Left ventricle myocardium superior (tissue), 1 donor: ENCODE measurements at places on chromosomes 7 and 10. TPM values are rescaled to one million over a fixed set of nuclear protein-coding genes. Genes with fewer than 3 reads are reported as not detected.

GRCh38 chr10:131078131-131078881 lies 233.2 kb downstream of the TCERG1L start:
- no peak for DNase-seq

DNA sequence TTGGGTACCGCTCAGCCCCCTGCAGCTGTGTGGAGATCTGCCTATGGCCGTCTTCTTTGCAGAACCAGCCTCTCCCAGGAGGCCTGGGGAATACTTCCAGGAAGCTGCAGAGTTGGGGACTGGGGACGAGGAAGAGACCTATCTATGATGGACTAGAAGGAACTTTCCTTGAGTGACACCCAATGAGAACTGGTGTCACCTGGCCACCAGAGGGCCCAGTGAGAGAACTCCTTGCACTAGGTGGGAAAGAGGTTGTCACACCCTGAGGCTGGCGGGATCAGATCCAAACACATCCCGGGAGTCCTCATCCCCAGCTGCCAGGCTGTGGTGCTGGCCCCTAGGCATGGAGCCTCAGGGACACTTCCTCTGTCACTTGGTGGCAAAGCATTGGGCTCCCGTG lies 4.9 kb upstream of the GRID2IP start:
- no peak for DNase-seq

DNA sequence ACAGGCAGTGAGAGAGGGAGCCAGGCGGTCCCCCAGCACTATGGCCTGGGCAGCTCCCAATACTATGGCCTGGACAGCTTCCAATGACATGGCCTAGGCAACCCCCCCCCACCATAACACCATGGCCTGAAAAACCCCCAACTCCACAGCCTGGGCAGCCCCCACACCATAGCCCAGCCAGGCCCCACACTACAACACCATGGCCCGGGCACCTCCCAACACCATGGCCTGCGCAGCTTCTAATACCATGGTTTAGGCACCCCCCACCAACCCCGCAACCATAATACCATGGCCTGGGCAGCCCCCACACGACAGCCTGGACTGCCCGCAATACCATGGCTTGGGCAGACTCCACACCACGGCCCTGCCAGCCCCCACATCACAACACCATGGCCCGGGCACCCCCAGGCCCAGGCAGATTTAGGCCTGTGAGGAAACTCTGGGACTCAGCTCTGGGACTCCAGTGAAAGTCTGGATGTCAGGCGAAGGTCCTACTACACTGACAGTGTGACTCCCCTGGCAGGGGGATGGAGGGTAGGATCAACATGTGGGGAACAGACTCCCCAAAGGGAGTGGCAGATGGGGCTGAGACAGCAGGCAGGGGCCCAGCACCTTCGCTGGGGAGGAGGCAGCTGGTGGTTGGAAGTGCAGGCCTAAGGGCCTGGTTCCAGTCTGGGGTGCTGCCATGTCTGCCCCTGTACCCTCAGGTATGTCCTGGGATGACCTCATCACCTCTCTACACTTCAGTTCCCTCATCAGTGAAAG lies 8.7 kb downstream of the CPXM2 start:
- no peak for DNase-seq

DNA sequence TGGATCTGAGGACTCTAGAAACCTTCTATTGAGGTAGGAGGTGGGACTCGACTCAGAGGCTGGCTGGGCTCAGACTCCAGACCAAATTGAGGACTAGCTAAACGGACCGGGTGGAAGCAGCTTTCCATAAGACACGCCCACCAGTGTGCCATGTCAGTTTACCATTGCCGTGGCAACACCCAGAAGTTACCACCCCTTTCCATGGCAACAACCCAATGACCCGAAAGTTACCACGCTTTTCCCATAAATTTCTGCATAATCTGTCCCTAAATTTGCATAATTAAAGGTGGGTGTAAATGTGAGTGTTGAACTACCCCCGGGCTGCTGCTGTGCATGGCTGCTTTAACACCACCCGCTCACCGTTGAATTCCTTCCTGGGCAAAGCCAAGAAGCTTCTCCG lies 58.9 kb downstream of the MICALL2 start:
- DNase-seq: no peak

DNA sequence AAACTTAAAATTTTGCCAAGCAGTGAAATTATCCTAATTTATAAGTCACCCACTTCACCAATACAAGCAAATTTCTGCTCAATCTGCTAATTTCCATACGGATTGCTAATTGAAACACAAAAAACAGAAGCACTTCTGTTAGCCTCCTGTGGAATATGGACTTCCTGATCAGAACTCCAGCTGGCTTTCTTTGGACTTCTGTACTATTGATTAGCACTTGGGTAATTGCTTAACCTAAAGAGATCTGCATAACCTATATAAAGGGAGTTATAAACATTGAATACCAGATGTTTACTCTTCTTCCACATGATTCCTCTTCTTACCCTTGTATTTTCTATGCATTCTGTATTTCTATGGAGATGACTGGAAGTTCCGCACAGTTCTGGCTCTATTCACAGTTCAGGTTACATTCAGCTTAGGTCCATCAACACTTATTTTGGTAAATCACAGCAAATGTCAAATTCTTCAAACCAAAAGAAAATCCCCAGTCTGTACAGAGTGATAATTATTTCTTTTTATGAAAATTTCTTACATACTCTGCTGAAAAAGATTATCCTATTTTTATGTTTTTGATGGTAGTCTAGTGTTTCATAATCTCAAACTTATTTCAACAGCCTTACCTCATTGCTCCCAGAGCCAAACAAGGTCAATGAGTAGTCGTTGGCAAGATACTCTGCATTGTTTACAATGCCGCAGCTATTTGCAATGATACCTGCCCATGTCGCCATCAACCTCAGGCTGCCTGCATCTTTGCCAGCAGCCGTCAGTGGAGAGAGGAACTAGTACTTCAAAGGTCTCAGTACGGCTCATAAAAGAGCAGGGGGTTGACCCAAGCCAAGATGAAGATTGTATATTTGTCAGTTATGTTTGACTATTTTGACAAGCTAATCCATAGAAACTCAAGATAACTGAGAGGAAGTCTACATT lies 225.6 kb downstream of the AHR start:
- peak; percentile 32 for DNase-seq

DNA sequence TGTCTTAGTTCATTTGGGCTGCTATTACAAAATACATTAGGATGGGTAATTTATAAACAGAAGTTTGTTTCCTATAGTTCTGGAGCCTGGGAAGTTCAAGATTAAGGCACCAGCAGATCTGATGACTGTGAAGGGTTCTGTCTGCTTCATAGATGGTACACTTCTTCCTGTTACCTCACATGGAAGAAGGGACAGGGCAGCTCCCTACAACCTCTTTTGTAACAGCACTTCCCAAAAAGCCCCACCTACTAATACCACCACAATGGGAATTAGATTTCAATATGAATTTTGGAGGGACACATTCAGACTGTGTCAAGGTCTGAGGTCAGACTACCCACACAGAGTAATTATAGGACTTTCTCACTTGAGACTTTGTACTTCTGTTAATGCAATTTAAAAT lies 260.3 kb downstream of the ARHGAP12 start:
- no peak for DNase-seq

DNA sequence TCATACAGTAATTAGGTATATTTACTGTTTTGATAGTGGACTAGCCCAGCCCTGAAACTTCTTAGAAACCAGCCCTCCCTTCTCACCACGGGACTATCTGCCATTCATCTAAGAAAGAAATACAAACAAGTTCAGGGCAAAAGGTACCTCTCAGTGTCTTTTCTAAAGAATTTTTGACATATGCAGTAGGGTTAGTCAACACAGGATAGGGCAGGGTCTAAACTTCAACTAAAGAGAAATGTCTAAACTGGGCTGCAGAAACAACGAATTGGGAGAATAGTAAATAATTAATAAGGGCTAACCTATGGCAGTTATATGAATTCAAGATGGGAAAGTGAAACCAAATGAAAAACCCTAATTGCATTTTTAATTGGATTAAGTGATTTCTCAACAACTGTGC lies 496.6 kb downstream of the INHBA start:
- DNase-seq: no peak

DNA sequence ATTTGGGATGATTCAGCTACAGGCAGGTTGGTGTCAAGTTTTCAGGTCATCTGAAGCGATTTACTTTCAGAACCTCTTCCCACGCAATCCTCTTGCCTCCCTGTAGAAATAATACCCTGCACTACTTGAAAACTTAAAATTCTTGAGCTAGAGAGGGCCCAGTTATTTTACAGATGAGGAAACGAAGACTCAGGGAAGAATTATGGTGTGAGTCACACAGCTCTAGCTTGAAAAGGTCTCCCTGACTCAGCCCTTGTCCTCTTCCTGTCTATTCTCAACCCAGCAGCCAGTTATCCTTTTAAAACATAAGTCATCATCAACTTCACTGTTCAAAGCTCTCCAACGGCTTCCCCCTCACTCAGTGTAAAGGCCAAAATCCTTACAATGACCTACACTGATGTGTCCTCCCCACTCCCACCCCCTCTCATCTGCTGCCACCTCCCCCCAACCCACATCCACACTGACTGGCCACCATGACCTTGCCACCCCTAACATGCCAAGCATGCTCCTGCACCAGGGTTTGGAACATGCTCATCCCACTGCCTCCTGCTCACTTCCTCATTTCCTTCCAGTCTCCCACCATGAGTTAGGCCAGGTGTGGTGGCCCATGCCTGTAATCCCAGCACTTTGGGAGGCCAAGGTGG lies 3.4 kb downstream of the DNMBP start:
- DNase-seq: no peak

DNA sequence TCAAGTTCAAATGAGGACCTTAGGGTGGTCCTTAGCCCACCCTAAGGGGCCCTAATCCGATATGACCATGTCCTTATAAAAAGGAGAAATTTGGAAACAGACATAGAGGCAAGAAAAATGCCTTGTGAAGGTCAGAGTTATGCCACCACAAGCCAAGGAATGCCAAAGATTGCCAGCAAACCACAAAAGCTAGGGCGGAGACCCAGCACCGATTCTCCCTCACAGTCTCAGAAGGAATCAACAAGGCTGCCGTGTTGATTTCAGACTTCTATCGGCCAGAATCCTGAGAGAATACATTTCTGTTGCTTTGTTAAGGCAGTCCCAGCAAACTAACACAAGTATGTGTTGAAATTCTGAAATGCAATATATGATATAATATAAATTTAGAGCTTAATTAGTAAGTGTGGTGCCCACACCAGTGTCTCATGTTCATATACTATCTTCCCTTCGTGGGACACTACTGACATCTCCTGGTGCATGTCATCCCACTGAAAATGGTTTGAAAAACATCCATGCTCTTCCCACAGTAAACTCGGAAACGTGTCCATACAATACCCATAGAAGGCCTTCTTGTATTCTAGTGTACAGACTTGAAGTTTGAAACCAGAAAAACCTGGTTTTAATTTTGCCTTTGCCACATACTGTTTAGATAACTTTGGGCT lies 349.0 kb downstream of the TNS3 start:
- DNase-seq: no peak

- no peak for DNase-seq
These were observed 10.7 kb upstream of the KPNA7 start for GRCh38 chr7:99218406-99219184.

DNA sequence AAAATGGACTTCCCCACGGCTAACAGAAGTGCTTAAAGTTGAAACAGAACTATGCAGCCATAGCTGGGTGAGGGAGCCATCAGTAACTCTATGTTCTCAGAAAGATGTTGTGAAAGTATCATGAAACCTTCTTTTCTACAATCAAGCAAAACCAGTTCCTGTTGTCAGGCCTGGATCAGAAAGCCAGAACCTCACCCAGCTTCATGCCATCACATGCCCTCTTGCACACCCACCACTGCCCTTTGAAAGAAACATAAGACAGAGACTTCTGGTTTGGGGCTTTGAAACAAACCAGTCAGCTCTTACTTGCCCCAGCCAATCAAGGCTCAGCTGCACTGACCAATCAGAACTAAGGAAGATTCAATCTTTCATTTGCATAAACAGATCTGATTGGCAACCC lies 230.8 kb upstream of the FERD3L start:
- no peak for DNase-seq

DNA sequence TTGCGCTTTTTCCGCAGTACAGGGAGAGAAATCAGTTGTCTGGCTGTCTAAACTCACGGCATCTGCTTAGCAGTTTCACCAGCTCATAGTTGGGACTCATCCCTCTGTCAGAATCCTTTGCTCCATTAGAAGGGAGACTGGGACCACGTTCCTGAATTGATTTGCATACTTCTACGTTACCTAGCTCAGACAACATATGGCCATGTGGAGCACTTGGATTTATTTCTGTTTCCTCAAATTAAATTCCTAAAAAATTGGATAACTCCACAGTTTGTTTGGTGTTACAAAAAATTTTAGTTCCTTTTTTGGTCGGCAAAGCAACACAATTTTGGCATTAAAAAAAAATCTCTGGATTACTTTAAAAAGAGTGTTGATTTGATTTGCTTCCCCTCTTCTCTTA lies 614.0 kb downstream of the AUTS2 start:
- no peak for DNase-seq

- no peak for DNase-seq
These were observed 349.9 kb downstream of the RPS24 start for GRCh38 chr10:78383378-78384048.

DNA sequence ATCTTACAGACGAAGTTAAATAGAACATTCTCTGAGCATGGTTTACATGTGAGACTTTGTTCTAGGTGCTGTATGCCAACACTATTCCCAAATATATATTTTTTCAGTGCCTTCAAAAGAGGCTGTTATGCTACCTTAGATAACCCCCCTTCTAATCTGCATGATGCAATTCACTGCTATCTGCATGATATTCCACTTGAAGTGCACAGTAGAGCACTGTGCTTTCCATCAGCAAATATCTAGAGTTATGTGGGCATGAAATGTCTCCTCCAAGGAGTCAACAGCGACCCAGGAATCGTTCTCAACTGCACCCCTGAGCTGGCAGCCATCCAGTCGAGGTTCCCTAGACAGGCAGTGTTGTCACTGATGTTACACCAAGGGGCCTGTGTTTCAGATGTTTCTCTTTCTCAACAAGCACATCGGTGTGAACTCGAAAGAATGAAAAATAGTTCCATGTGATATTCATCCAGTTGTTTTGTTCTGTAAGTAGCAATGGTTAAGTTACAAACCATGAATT lies 88.3 kb downstream of the PDE1C start:
- DNase-seq: peak; percentile 52

- DNase-seq: no peak
These were observed 9.6 kb downstream of the PKD1L1 start for GRCh38 chr7:47938574-47939165.

GRCh38 chr7:81206217-81206616 lies 287.4 kb upstream of the SEMA3C start:
- no peak for DNase-seq

GRCh38 chr7:103551016-103551415 lies 105.0 kb upstream of the SLC26A5 start:
- no peak for DNase-seq

RELN gene
- 2.5 TPM for total RNA-seq

NDUFA5 gene
- 389 TPM for total RNA-seq

EMX2 gene
- total RNA-seq: 0.42 TPM

HOXA9 gene
- not detected for total RNA-seq

LIPF gene
- not detected for total RNA-seq

IKZF1 gene
- 3.7 TPM for total RNA-seq

NDUFB8 gene
- total RNA-seq: 451 TPM

PRF1 gene
- 3.2 TPM for total RNA-seq

CC2D2B gene
- 0.45 TPM for total RNA-seq

TYW1B gene
- 2.8 TPM for total RNA-seq

SLC16A9 gene
- total RNA-seq: 0.40 TPM
